AG09319 (cell line): ENCODE measurements at places on chromosomes 16 and 17.

DNA sequence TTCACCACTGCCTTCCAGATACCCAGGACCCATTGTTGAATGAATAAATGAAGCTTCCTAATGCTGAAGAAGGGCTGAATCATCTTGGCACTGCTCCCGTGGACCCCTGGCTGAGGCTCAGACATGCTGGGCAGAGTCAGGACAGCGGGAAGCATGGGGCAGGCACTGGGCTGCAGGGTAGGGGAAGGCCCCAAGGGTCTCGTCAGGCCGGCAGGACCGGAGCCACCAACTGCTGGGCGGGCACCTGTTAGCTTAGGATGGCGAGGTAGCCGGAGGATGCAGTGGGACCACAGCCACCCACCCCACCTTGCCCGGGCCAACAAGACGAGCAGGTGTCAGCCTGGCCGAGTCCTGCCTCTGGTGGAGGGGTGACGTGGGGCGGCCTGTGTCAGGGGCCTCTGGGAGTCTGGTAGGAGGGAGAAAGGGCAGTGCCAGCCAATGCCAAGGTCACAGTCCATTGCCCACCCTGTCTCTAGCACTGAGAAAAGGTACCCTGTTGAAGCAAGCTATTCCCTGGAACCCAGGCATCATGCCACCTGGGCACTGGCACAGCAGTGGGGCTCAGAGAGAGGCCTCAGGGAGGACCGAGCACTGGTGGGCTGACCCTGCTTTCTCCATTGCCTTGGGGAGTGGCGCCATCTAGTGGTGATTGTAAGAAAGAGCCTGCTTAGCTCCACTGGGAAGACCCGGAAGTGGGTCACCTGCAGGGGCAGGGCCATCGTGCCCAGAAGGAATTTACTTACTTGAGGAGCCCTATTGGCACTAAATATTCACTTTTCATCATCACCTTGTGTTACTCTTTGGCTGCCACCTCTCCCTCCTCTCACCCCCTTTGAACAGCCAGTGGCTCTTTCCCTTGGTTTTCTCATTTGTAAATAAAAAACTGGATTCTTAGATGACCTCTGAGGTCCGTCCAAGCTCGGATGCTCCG lies 3.0 kb upstream of the DLX3 start:
- DNase-seq, result peak; percentile 59

- DNase-seq, result no peak
Measured at GRCh38 chr16:86818671-86819532, 240.6 kb downstream of the FOXL1 start.

GRCh38 chr16:87384162-87384874 lies 742 bp upstream of the FBXO31 start:
- no peak for DNase-seq

- no peak for DNase-seq
Measured at GRCh38 chr17:30405161-30405560, 26.4 kb downstream of the CPD start.

GRCh38 chr17:40514013-40514875 lies 12.8 kb upstream of the TNS4 start:
- DNase-seq, result no peak

GRCh38 chr17:62933501-62934385 lies 32.3 kb upstream of the TANC2 start:
- no peak for DNase-seq

GRCh38 chr16:1010815-1011214 lies 29.2 kb downstream of the SOX8 start:
- DNase-seq, result no peak

- no peak for DNase-seq
Measured at GRCh38 chr16:70745536-70746025, 55.4 kb downstream of the VAC14 start.

DNA sequence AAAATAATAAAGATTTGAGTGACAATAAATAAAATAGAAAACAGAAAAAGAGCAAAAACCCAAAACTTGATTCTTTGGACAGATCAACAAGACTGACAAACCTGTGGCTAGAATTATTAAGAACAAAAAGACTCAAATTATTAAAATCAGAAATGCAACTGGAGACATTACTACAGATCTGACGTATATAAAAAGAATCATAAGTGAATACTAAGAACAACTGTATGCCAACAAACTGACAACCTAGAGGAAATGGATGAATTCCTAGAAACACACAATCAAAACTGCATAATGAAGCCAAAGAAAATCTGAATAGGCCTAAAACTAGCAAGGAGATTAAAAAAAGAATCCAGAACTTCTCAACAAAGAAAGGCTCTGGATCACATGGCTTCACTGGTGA lies 47.4 kb downstream of the NETO2 start:
- no peak for DNase-seq

- no peak for DNase-seq
Measured at GRCh38 chr17:41957031-41957868, 9.3 kb upstream of the CNP start.

- no peak for DNase-seq
Measured at GRCh38 chr17:63447471-63448009, 1.4 kb upstream of the CYB561 start.

DNA sequence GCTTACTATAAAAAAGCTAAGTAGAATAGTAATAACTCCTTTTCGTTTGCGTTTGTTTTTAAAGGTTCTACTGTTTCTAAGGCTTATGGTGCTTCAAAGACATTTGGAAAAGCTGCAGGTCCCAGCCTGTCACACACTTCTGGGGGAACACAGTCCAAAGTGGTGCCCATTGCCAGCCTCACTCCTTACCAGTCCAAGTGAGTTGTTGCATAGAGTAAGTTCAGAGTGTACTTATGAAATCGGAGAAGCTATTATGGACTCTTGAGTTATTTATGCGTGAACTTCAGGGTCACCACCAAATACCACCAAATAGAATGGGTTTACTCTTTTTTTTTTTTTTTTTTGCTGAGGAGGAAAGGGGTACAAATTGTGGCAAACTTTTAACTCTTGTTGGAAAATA lies 45.8 kb downstream of the RPA1 start:
- no peak for DNase-seq

DNA sequence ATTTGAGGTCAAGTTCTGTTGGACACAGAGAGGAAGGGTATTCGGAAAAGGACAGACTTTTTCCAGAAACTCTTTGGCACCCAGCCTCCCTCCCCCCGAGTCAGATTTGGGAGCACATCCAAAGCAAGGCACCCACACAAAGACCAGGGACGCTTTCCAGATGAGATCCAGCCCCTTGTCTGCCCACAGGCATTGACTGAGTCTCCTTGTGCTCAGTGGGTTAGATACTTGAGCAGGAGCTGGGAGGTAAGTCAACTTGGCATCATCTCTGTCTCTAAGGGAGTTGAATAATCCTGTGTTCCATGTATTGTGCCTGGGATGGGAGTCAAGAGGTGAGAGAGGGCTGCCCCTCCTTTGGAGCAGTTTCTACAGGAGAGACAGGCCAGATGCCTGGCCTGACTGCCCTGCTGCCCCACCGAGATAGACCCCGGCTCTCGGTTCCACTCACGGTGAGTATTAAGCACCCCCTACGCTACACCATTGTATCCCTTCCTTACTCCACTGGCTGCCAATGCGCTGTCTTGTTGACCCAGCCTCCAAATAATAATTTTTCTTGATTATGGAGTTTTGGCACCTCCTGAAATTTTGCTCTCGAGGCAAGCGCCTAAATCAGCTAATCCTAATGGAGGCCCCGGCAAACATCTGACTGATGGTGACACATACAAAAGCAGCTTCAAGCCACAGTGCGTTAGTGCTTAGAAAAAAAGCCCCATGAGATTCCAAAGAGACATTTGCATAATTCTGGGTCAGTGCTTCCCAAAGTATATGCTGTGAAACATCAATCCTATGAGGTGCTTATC lies 29.6 kb upstream of the MAP3K14 start:
- DNase-seq, result peak; percentile 8

DNA sequence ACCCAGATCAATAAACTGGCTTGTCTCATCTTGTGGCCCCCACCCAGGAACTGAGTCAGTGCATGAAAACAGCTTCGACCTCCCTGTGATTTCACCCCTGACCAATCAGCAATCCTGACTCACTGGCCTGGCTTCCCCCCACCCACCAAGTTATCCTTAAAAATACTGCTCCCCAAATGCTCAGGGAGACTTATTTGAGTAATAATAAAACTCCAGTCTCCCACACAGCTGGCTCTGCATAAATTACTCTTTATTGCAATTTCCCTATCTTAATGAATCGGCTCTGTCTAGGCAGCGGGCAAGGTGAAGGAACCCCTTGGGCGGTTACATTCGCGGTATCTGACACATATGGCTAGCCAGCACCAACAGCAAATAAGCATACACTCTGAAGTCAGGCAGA lies 9.8 kb upstream of the RABEP1 start:
- DNase-seq, result no peak

DNA sequence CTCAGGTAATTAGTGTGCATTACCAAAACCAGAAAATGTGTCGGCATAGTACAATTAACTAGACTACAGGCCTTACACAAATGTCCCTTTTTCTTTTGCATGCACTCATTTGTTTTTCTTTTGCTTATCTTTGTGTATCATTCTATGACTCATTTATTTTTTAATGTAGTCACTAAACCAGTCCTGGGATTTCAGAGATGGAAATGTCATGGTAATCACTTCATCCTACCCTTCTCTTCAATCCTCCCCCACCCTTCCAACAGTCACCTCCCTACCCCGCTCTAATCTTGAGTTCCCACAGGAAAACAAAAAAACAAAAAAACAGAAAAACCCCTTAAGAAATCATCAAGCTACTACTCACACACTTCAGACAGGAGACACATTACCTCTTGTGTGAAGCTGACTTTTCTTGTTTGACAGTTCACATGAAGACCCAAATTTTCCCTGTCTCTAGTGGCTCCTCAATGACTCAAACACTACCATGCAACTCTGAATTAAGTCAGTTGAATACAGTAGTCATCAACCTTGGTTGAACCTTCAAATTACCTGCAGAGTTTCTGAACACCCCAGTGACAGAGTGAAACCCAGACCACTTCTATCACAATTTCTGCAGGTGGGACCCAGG lies 242.4 kb upstream of the SALL1 start:
- DNase-seq, result no peak

GRCh38 chr16:17564856-17565255 lies 94.1 kb upstream of the XYLT1 start:
- DNase-seq, result no peak

DNA sequence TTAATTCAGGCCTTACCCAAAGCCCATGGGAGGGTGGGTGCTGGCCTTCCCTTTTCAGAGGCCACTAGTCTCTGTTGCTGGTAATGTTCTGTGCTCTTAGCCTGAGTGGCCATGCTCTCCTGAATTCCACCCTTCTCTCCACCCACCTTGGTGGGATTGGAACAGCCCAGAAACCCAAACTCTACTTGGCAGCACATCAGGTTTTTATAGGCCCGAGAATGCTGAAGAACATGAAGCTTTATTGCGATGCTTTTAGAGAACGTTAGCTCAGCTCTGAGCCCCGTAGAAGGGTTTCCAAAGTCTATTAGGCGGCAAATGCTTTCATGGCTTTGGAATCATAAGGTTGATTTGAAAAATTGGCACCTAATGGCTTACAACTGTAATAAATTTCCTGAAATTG lies 209.3 kb downstream of the MSI2 start:
- no peak for DNase-seq

- no peak for DNase-seq
Measured at GRCh38 chr16:76195056-76195455, 82.1 kb upstream of the CNTNAP4 start.

GRCh38 chr17:64378890-64379354 lies 11.7 kb downstream of the PECAM1 start:
- no peak for DNase-seq

- no peak for DNase-seq
Measured at GRCh38 chr17:48554412-48555257, 9.7 kb upstream of the HOXB2 start.

DNA sequence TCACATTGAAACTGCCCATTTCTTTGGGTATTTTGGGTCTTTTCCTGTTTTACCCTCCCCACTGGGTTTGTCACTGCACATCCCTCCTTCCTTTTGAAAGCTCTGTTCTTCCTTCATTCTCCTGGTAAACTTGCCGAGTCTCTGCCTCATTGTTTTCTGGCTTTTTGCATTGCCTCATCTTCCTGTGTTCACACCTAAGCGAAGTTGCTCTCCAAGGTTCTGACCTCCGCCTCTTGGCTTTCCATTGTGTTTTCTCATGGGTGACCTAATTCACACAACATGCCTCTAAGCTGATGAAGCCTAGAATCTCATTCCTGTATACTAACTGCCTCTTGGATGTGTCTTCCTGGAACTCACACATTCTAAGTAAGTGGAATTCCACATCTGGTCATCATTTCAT lies 1096.1 kb upstream of the EEF2KMT start:
- no peak for DNase-seq

DNA sequence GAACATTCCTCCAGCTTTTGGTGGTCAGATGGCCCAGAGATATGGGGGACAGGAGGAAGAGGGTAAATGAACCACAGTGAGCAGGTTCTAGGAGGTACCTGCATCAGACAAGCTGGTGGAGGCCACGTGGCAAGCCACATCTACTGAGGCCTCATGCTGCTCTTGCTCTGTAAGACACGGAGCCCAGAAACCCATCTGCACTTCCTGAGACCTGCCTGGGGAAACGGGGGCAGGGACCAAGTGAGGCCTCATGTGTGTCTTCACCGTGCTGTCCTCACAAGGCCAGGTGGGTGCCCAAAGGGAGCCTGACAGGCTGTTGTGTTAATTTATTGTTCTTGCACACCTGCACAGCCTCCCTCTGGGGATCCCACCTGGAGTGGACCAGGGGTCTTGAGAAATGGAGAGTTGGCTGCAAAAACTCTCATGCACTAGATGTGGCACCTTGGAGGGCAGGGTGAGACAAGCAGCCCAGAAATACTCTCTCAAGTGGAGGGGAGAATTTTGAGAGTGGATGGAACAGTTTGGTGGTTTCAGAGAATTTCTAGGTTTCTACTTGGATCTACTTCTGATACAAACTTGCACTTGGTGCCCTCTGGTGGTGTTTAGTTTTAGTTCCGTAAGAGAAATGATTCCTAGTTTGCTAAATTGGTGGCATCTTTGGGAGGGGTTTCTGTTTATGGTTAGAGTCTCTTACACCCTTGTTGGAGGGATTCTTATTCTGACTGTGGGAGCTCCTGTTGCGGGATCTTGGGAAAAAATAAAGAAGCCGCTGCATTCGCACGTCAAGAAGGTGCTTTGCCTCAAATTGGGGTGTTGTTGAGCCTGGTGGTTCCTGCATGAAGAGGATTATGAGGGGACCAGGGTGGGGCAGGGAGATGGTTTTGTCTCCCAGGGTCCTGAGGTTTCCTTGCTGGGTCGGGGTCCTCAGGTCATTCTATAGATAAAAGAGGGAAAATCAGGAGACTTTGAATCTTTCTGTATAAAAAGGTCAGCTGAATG lies 47.5 kb downstream of the SLC6A2 start:
- peak; percentile 41 for DNase-seq

DNA sequence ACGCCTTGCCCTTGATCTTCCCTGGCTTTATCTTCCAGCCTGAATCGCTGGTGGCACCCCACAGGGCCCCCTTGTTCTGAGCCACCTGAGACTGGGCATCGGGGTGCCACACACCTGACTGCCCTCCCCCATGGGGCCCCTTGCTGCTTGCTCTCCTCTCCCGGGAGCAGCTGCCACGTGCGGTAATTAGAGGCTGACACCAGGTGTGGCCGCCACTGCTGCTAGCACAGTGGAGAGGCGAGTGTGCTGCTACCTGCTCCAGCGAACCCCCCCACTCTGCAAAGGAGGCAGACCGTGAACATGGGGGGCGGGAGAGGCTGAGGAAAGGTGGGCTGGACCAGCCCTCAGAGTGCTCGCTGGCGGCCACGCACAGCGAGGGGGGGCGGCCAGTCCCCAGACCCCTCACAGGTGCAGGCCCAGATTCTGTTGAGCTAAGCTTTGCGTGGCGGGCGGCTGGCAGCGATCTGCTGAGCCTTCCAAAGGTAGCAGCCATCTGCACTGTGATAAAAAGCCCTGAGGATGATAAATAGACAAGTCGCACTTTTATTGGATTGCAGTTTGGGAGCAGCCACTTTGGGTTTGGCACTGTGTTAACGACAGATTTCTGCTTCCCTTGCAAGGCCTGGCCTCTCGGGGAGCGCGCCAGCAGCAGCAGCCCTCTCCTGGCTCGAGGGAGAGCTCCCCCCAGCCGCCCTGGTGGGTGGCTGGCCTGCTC lies 167.9 kb upstream of the GSE1 start:
- no peak for DNase-seq
